Upper lobe of right lung (tissue), 1 donor: ENCODE measurements at places on chromosomes 3 and 15. TPM values are rescaled to one million over a fixed set of nuclear protein-coding genes. Genes with fewer than 3 reads are reported as not detected.

GRCh38 chr3:151903501-151903991 is 30.1 kb downstream of the SUCNR1 start:
- DNase-seq: no peak

The MPI gene
- 26.7 TPM for total RNA-seq

The SAMD7 gene
- total RNA-seq: not detected

DNA sequence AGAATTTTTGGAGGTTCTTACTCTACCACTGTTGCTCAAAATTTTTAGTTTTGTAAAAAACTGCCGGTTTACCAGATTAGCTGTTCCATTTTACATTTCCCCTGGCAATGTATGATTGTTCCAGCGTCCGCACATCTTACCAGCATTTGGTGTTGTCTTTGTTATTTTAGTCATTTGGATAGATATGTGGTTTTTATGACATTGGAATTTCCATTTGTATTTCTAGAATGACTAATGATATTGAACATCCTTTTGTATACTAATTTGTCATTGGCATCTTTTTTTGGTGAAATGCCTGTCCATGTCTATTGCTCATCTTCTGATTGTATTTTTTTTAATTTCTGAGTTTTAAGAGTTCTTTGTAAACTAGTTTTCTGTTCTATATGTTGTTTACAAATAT is 28.5 kb downstream of the LRRC28 start:
- DNase-seq: no peak

DNA sequence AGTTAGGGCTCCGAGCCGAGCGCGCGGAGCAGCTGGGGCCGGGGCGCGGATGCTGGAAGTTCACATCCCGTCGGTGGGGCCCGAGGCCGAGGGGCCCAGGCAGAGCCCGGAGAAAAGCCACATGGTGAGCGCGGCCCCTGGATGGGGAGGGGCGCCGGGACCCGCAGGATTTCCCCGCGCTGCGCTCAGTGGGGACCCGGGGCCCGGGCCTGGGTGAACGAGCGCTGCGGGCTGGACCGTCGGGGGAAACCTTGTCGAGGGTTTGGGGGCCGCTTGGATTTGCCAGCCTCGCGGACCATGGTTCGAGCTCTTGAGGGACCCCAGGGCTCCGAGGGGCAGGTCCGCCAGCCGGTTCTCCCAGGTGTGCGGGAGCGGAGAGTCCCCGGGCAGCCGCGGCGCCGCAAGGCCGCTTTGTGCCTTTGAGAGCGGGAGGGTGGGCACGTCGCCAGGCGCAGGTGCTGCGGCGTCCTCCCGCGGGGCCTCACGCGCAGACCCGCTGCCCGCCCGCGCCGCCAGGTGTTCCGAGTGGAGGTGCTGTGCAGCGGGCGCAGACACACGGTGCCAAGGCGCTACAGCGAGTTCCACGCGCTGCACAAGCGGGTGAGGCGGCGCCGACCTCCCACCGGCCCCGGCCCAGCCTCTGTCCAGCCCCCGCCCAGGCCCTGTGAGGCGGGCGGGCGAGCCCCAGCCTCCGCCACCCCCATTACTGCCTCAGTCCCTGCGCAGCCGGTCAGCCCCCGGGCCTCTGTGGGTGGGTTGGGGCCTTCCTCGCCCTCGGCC is at the start of gene SNX22:
SNX22 (plus strand) TSS at position 5 of the 780 bp plus-strand sequence; CDS start at position 50, 45 bp downstream.
- peak; percentile 78 for DNase-seq

DNA sequence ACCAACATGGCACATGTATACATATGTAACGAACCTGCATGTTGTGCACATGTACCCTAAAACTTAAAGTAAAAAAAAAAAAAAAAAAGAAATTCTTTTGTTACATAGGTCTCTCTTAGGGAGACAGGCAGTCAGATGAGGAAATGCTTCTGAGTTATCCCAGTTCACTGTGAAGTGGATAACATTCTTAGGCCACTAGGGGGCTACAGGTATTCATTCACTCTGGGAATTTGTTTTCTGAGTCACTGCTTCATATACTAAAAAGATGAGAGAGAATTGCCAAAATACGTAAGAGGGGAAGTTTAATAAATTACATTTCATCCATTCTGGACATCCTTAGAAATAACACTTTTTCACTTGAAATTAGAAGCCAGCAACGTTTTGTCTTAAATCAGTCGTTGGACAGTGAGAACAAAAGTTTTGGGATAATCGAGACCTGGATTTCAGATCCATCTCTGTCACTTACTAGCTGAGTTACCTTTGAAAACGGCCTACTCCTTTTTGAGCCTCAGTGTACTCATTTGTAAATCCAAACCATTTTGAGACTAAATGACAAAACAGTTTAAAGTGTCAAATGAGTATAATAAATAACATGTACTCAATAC is 738.4 kb upstream of the ALCAM start:
- no peak for DNase-seq

GRCh38 chr3:37580237-37580636 is 281.4 kb upstream of the CTDSPL start:
- DNase-seq: no peak

The GUCA1C gene
- not detected for total RNA-seq

- peak; percentile 61 for DNase-seq
Measured at GRCh38 chr3:148280623-148281242, 417.0 kb upstream of the AGTR1 start.

The TMCO5A gene
- not detected for total RNA-seq

The HES1 gene
- total RNA-seq: 43.6 TPM

GRCh38 chr3:149555927-149556326 is 81.4 kb downstream of the TM4SF4 start:
- no peak for DNase-seq

The HRH1 gene
- 12.0 TPM for total RNA-seq

The ALS2CL gene
- 64.5 TPM for total RNA-seq

DNA sequence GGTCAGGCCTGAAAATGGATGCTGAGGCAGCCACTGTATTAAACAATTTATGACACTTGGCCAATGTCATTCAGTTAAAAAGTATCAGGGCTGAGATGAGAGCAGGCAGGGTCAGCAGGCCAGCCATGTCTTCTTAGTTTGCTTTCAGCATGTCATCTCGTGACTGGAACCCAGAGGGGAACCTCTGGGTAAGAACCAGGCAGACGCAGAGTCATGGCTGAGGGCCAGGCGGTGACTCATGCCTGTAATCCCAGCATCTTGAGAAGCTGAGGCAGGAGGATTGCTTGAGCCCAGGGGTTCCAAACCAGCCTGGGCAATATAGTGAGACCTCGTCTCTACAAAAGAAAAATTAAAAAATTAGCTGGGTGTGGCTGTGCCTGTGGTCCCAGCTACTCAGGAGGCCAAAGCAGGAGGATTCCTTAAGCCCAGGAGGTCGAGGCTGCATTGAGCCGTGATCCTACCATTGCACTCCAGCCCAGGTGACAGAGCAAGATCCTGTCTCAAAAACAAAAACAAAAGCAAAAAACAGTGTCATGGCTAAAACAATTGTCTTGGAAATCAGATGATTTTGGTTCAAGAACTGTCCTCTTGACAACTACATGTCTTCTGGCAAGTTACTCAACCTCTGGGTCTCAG is 11.7 kb downstream of the BCL2L10 start:
- DNase-seq: peak; percentile 84

GRCh38 chr3:178063461-178063860 is 472.8 kb upstream of the KCNMB2 start:
- no peak for DNase-seq

GRCh38 chr3:16423947-16424673 is 89.4 kb downstream of the RFTN1 start:
- no peak for DNase-seq

The FHIT gene
- total RNA-seq: 9.6 TPM

The NDN gene
- total RNA-seq: 30.7 TPM
